Suprapubic skin (tissue), 4 donors: ENCODE measurements at places on chromosomes 16 and 17.

DNA sequence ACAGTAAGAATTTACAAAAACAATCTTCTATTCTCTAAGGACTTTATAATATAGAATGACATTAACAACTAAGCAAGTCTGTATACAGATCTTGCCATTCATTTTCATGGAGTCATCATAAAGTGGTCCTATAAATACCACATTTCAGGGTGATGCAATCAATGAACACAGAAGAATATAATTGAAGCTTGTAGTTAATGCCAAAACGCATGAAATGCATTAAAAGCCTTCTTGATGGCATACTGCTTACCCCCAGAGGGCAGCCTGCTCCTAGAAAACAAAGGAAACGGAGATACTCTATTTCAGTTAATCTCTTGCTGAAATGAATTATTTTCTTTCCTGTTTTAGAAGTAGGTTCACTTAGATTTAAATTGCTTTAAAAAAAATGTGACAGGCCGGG lies 45.2 kb upstream of the STAC2 start:
- no peak for DNase-seq

GRCh38 chr17:36823850-36824677 lies 113.2 kb upstream of the LHX1 start:
- DNase-seq: no peak

- no peak for DNase-seq
These were observed 5.7 kb downstream of the ATP2C2 start for GRCh38 chr16:84373907-84374489.

DNA sequence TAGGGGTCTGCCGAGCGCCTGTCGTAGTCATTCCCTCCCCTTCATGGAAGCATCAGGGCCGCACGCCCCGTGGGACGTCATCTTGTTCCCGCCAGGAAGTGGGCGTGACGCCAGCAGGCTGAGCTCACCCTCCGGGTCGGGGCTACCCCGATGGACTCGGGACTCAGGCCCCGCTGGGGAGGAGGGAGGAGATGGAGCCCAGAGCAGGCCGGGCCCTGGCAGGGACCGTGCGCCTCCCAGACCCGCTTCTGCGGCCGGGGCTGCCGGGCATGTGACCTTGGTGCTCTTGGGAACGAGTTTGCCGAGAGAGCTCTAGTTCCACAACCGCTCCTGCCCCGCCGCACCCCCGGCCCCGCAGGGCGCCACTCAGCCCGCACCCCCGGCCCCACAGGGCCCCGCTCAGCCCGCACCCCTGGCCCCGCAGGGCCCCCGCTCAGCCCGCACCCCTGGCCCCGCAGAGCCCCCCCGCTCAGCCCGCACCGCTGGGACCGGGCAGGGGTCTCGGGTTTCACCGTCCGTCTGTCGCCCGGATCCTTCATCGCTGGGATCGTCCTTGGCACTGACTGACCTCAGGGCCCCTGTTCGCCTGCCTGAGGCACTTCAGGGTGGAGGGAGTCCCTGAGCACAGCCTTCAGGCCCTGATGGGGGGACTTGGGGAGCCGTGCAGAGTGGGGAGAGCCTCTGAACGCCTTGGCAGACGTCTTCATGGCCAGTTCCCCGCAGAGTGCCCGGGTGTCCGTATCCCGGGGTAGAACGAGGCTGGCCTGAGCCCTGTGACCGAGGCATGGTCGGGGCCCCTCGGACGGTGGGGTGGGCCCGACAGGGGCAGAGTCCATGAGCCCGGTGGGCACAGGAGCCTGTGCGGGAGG lies 5.8 kb downstream of the CACNA1H start:
- no peak for DNase-seq

GRCh38 chr17:63820963-63821561 lies 6.2 kb upstream of the PSMC5 start:
- no peak for DNase-seq

DNA sequence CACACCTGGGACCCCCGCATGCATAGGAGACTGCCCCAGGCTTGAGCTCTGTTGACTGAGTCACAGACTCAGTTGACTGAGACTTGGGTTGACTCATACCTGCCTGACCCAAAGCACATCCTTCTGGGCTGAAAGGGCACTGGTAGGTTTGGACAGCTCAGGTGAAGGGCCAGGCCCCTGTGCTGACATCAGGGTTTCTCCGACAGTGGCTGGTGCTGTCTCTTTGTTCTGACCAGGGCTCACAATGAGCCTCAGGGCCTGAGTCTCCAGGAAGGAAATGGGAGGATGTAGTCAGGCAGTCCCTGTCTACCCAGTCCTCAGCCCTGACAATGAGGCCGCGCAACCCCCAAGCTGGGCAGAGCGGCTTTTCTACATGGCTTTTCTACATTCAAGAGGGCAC lies 6.5 kb downstream of the SPNS2 start:
- DNase-seq: no peak

GRCh38 chr16:54106057-54106456 lies 180.5 kb downstream of the IRX3 start:
- DNase-seq: no peak

- DNase-seq: no peak
These were observed 103.9 kb downstream of the MGAT5B start for GRCh38 chr17:76972046-76972641.

DNA sequence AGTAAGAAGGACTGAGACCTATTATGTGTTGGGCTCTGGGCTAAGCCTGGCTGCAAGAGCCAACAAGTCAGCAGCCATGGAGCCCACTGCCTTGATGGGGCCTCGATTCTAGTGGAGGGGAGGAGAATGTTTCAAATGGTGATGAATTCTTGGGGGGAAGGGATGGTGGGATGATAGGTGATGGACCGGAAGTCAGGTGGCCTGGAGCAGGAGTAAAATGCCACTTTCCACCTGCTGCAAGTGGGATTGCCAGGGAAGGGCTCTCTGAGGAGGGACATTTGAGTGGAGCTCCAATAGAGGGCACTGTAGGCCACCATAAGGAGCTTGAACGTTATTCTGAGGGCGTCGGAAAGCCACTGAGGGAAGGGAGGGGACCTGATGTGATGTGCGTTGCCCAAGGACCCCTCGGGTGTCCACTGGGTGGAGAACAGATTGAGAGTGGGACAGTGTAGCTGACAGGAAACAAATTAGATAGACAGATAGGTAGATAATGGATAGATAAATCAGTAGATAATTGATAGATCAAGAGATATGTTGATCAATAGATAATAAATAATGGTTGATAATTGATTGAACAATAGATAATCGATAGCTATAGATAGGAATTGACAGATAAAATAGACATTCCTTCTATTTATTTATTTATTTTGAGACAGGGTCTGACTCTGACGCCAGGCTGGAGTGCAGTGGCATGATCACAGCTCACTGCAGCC lies 18.2 kb upstream of the NXPH3 start:
- DNase-seq: peak; percentile 56

GRCh38 chr16:53865494-53865863 lies 161.5 kb downstream of the FTO start:
- DNase-seq: no peak

- peak; percentile 97 for DNase-seq
These were observed 115.8 kb downstream of the NPIPB11 start for GRCh38 chr16:29290631-29291247.

DNA sequence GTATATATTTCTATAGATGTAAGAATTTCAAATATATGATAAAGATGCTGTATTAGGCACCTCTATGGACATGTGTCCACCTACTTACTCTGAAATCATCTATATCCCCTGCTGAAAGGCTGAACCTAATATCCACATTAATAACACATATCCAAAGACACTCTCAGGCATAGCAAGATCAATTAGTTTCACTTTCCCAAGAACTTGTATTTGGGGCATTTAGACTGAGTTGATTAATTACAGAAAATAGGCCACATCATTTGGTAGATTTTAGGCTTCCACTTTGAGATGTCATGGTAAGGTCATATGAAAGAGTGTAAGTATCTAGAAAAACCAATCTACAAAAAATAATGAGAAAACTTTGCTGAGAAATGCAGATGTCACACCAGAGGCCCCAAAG lies 45.1 kb downstream of the BRIP1 start:
- DNase-seq: no peak

- no peak for DNase-seq
These were observed 15.9 kb downstream of the GNPTG start for GRCh38 chr16:1367486-1368174.

- no peak for DNase-seq
These were observed 173.0 kb upstream of the GOT2 start for GRCh38 chr16:58906981-58907715.

DNA sequence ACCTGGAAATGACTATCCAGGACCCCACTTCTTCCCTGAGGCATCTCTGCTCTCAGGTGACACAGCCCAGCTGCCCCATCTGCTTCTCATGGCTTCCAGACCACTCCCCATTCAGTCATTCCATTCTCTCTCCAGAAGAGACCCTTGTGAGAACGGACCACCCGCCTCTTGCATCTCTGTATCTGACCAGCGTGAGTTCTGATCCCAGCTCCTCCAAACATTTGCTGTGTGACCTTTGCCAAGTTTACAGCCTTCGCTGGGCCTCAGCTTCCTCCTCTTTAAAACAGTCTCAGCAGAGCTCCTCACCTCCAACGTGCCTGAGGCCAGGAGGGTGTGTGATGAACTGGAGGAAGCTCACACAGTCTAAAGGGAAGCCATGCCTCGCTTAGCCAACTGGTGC lies 39.6 kb downstream of the C16orf82 start:
- DNase-seq: peak; percentile 40

DNA sequence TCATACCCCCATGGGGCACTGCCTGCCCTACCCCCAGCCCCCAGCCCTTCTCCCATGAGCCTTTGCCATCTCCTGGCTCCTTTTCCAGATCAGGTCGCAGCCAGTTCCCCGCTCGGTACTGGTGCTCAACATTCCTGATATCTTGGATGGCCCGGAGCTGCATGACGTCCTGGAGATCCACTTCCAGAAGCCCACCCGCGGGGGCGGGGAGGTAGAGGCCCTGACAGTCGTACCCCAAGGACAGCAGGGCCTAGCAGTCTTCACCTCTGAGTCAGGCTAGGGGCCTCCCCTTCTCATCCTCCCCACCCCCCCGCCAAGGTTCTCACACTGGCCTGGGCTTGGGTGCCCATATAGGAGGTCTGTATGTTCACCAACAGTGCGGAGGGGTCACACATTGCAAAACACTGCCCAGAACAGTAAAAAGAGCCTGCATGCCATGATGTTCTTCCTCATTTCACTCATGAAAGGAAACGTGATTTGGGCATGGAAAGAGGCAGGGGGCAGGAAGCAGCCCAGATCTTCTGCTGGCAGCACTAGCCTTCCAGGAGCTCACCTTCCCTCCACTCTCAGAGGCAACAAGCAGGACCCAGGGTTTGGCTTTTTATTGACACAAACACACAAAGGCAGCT lies 7.5 kb downstream of the IFI35 start:
- DNase-seq: no peak

DNA sequence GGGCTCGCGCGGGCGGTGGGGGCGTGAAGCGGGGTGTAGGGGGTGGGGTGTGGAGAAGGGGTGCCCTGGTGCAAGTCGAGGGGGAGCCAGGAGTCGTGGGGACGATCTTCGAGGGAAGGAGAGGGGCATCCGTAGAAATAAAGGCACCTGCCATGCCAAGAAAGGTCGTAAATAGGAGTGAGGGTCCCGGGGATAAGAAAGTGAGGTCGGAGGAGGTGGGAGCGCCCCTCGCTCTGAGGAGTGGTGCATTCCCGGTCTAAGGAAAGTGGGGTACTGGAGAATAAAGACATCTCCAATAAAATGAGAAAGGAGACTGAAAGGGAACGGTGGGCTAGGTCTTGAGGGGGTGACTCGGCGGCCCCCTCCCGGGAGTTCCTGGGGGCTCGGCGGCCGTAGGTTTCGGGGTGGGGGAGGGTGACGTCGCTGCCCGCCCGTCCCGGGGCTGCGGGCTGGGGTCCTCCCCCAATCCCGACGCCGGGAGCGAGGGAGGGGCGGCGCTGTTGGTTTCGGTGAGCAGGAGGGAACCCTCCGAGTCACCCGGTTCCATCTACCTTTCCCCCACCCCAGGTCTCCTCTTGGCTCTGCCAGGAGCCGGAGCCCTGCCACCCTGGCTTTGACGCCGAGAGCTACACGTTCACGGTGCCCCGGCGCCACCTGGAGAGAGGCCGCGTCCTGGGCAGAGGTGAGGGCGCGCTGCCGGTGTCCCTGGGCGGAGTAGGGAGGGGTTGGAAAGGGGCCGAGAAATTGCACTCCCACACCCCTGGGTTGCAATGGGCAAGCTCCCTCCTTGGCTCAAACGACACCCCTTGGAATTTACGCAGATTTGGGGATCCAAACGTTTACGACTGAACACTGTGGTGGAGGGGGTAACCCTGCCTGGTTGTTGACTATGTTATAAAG lies 888 bp downstream of the CDH1 start:
- no peak for DNase-seq

DNA sequence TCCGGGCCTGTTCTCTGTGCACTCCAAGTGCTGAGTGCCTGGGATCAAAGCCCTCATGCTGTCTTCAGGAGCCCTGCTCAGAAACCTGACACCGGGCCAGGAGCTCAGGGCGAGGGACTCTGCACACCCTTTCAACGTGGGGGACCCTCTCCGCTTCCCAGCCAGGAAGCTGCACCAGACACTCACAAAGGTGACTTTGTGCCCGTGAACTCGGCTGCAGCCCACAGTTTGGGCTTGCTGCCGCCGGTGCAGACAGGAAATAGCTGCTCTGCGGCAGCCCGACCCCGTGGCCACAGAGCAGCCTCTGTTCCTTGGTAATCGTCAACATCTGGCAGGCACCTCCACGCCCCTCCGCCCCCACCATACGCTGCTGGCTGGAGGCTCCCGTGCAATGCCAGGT lies 93.4 kb upstream of the METRNL start:
- no peak for DNase-seq

- no peak for DNase-seq
These were observed 1.0 kb downstream of the MCRIP1 start for GRCh38 chr17:81831957-81832607.

DNA sequence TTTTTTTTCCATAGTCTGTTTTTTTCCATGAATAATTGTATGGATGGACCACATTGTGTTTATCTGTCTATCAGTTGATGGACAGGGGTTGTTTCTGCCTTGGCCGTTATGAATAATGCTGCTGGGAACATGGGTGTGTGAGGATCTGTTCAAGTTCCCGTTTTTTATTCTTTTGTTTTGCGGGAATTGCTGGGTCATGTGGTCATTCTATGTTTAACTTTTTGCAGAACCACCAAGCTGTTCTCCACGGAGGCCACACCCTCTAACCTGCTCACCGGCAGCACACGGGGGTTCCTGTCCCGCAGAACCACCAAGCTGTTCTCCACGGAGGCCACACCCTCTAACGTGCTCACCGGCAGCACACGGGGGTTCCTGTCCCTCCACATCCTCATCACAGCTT lies 5.9 kb upstream of the MSLN start:
- no peak for DNase-seq

DNA sequence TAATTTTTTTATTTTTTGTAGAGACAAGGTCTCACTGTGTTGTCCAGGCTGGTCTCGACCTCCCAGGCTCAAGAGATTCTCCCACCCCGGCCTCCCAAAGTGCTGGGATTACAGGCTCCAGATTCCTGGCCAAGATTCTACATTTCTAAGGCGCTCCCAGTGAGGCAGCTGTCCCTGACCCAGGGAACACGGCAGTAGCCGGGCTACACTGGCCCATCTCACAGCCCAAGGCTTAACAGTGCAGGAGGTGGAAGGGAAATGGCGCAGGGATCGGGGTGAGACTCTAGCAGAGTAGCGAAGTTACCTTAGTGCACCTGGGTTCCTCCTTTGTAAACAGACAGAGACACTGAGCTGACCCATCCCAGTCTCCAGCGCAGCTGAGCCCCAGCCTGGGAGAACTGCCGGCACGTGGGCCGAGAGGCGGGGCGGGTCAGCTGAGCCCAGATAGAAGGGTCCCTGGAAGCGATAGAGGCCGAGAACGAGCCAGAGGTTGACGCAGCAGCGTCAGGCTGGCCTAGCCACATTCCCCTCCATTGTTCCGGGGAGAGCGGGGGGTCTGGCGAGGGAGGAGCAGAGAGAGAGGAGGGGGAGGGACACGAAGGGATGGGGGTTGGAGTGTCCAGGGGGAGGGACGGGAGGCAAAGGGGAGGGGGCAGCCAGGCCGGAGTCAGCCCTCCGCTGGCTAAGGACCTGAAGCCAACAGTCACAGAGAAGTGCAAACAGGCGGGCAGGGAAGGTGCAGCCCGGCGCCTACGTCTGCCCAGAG lies 2.5 kb downstream of the CARHSP1 start:
- DNase-seq: no peak
